ENCODE measurements at places on chromosomes 1 and 21. TPM values are rescaled to one million over a fixed set of nuclear protein-coding genes. Genes with fewer than 3 reads are reported as not detected.
A peak's percentile ranks its signal among the peaks of the same experiment; 100 is the strongest.

CLDN14 gene
- 2.2 TPM for polyA plus RNA-seq

SMIM1 gene
- polyA plus RNA-seq: 118 TPM

CCDC27 gene
- polyA plus RNA-seq: 0.73 TPM

THEM5 gene
- 0.21 TPM for polyA plus RNA-seq

DNA sequence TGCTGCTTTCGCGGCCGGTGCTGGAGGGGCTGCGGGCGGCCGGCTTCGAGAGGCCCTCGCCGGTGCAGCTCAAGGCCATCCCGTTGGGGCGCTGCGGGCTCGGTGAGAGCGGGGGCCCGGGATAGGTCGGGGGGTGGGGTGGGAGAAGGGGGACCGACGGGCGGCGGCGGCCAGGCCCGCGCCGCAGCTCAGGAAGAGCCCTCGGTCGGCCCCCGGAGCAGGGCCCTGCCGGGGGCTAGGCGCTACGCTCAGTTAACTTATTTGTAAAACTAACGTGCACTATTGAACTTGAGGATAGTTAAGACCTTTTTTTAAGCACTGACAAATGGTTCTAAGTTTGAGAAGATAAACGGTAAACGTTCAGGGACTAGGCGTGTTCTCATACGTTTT lies 418 bp downstream of the DDX20 start:
- DNase-seq: no peak

GRCh38 chr1:35680271-35680670 lies 38.4 kb downstream of the C1orf216 start:
- DNase-seq: no peak

DNA sequence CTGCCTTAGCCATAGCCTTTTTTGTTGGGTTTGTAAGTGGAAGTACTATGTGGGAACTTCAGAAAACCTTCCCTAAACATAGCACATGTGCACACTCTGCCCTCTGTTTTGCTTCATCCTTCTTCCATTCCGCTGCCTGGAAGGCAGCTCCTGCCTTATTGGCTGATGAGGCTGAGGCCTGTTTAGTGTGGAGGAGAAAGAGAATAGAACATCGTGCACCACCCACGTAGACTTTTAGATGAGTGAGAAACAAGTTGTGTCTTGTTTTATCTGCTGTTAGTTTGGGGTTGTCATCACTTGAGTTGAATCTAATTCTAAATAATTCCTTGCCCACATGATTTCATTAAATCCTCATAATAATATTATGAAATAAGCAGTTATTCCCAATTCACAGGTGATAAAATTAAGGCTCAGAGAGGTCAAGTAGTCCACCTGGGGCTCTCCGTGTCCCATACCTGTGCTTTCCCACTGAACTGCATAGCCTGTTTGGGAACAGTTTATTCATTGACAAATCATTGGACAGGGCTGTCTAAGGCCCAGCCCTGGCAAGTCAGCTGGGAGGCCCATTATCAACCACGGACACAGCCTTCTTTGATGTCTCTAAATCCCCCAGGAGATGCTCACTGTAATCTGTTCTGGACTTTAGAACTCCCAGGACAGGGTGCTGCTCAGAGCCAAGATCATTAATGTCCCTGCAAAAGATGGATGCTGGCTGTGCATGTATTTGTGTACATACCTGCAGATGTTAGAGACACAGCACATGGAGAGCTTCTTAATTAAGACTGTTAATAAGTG lies 93.0 kb downstream of the ABCA4 start:
- peak; percentile 50 for DNase-seq

DNA sequence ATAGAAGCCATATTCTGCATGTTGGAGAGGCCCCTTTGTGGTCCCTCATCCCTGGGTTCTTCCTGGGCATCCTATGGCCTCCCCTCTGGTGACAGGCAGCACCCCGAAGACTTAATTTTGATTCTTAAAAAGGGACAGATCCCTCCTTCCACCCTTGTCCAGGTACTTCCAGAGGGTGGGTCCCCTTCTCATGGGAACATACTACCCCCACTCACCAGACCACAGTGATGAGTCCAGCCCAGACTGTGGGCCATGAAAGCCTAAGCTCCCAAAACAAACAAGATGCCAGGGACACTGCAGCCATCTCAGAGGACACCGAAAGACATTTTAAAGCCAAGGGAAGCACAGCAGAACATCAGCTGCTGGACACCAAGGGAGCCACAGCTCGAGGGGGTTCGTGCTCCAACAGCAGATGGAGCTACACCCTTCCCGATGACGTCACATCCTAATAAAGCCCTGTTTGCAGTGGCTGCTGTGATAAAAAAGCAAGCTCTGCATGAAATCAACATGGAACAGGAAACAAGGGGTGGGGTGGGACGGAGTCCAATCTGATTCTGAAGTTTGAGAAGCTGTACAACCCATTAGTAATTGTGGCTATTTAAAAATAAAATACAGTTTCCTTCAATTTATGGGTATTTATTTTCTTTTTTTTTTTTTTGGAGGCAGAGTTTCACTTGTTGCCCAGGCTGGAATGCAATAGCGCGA lies 32.4 kb downstream of the GNB1 start:
- peak; percentile 91 for DNase-seq
